ENCODE measurements at places on chromosomes 6 and 20.

DNA sequence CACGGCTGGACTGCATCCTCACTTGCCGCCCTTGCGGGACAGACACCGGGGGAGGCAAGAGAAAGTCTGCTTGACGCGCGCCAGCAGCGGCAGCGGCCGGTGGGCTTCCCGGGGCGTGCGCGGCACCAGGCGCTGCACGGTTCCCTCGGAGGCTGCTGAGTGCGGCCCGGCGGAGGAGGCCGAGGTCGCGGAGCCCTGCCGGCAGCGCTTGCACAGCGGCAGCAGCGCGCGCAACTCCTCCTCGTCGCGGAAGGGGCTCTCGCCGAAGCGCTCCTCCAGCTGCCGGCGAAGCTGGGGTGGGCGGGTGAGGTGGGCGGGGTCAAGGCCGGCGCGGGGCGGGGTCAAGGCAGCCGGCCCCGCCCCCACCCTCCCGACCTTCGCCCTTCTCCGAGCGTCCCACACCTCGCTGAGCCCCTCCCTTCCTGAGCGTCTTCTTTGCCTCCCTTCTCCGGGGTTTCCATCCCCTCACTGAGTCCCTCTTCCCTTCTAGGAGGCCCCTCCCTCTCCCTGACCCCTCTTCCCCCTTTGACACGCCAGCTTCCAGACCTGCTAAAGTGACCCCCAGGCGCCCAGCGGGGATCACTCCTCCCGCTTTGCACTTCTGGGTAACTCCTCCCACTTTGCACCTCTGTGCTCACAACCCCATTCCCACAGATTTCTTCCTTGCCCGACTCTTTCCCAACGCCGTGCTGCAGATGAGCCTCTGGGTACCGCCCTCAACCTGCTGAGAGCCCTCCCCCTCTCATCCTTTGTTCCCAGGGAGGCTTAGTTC lies 8.8 kb downstream of the DUSP15 start:
- peak; percentile 32 for DNase-seq

- DNase-seq: no peak
Measured at GRCh38 chr6:130203370-130203769, 19.4 kb downstream of the SAMD3 start.

- DNase-seq: no peak
Measured at GRCh38 chr6:7787137-7787608, 61.3 kb downstream of the BMP6 start.

DNA sequence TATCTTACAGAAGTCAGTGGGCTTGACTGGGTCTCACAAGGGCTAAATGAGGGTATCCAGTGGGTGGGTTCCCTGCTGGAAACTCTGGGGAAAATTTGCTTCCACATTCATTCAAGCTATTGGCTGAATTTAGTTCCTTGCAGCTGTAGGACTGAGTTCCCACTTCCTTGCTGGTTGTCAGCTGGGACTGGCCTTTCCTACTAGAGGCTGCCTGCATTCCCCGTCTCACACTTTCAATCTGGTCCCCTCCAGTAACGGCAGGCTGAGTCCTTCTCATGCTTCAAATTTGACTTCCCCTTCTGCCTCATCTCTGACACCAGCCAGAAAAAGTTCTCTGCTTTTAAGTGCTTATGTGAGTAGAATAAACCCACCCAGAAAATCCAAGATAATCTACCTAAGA lies 4.4 kb downstream of the CSNK2A1 start:
- no peak for DNase-seq

- DNase-seq: no peak
Measured at GRCh38 chr6:15023448-15023847, 222.4 kb upstream of the JARID2 start.

- DNase-seq: no peak
Measured at GRCh38 chr20:2871661-2872458, 1.4 kb upstream of the PTPRA start.

DNA sequence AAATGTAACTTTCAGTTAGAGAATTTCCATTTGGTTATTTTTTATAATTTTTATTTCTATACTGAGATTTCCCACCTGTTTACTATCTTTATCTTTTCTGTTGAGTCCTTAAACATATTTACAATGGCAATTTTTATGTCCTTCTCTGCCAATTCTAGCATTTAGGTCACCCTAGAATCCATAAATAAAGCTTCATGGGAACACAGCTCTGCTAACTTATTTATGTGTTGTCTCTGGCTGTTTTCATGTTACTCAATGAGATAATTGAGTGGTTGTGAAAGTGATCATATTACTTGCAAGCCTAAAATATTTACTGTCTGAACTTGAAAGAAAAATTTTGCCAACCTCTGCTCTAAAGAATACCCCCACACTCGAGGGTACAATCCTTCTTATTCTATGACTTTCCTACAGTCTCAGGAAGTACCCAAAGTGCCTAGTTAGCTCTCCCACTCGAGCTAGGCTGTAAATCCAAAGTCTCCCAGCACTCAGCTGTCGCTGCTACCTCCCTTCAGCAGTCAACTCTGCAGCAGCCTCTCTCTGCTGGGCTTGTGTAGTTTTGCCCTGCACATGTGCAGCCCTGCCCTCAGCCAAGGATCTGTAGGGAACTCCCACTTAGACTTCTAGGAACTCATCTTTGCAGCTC lies 53.5 kb upstream of the GCLC start:
- no peak for DNase-seq

- DNase-seq: no peak
Measured at GRCh38 chr6:9007027-9007426, 571.7 kb upstream of the SLC35B3 start.

DNA sequence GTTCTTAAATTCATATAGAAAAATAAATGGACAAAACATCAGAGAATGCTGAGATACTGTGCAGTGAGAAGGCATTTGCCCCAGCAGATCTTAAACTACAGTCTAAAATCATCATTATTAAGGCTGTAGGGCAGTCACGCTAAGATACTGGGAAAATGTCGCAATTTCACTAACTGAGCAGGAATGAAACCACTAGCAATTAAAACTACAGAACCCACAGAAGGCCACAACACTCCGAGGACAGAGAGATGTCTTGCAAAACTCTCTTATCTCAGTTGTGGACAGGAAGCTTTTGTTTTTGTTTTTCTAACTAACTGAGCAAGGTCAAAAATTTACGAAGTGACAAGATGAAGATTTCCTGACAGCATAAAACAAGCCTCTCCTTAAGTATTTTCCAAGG lies 18.2 kb downstream of the GNAS-AS1 start:
- DNase-seq: no peak

DNA sequence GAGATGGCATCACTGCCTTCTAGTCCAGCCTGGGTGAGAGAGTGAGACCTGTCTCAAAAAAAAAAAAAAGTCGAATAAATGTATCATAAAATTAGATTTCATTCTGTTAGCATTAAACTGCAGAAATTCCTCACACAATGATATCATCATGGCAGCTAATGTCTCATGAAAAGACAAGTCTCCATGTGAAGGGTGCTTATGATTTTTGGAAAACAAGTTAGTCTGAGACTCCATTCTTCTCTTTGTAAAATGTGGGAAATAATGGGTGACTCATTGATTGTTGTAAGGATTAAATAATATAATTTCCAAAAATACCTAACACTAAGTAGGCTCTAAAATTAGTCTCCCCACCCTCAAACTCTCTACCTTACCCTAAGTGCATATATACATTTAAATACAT lies 49.6 kb upstream of the CDYL start:
- no peak for DNase-seq

- DNase-seq: no peak
Measured at GRCh38 chr20:19807191-19807945, 49.3 kb downstream of the RIN2 start.

DNA sequence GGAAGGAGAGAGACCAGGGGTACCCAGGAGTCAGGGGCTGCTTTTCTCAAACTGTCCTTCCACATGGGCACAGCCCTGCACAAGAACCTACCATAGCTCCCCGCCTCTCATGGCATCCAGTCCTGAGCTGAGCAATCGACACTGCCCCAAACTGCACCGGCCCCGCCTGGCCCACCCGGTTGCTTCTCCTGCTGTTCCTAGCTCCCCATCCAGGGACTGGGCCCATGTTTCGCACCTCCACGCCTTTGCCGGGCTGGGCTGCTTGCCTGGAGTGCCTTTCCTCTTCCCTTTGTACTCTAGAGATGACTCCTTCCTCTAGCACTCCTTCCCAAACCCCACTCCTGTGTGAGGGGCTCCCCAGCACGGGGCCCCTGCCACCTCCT lies 123.0 kb downstream of the GRM4 start:
- no peak for DNase-seq

DNA sequence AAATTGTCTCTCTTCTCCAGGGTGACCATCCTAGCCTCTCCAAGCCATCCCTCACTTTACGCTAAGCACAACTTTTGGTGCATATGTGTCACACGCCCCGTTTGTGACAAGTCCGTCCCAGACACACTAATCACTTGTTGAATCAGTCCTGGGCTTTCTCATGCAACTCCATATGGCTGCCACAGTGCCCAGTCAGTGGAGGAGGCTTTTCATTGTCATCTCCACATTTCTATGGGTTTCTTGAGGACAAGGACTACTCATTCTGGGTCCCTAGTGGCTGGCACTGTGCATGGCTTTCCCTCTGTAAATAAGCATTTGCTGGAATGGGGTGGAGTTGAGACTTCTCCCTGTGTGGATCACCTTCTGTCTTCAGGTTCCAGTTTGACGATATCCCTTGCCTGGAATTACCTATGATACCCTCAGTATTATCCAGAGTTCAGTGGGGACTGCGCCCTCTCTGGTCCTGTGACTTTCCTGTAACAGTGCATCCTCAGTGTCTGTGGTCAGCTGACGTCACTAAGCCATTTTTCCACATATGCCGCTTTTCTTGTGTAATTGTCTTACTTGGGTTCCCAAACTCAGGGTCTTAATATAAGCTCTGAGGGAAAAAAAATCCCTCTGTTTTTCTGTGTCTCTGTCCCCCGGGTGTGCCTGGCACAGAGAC lies 59.8 kb upstream of the MYL9 start:
- DNase-seq: no peak

DNA sequence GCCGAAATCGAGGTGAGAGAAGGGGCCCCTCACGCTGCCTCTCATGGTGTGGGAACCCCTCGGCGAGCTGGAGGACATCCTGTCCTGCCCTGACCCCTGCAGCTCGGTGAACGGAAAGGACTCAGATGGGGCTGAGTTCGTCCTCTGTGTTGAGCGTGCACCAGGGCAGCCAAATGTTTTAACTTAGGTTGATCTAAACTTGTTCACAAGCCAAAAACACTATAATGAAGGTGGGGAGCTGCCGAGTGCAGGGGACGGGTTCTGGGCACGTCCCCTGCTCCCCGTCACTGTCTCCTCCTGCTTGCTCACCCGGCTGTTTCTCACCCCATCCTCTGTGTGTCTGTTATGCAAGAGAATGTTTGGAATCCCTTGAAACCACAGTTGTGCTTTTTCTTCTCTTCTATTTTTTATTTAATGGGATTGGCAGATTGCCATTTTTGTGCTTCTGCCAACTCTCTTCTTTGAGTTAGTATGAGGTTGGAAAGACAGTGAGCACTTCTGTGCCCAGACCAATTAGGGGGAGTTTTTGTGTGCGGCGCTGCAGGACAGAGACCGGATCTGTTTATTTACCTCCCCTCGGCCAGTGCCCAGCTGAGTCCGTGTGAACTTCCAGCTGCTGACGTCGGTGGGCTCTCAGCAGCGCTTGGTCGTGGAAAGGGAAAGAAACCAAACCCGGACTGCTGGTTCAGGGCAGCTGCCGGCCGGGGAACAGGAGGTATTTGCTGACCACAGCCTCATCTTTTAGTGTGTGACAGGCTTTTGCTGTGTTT lies 158.1 kb downstream of the DTNBP1 start:
- DNase-seq: no peak

DNA sequence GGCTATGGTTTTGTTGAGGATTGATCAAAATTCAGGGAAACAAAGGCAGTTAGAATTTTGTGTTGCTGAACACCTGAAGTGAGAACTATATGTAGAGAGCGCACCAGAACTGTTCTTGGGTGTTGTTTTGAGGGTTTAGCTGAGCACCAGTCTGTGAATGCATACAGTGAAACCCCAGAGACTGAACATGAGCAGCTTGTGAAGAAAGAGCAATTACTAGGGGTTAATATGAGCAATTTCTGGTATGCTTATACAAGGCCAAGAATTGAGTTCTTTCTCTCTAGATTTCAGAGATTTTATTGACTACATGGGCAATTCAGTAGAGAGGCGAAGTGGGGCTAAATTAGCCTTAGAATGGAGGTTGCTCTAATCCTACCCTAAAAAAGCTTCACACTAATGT lies 93.9 kb downstream of the CD2AP start:
- DNase-seq: no peak

GRCh38 chr6:642805-643204 lies 14.1 kb downstream of the HUS1B start:
- DNase-seq: no peak
